Activated CD8-positive, alpha-beta memory T cell treated with anti-CD3 and anti-CD28 coated beads, Interleukin-2, amount 50 U/mL, for 48 hours (primary cell): ENCODE measurements at places on chromosomes 2 and 18.

DNA sequence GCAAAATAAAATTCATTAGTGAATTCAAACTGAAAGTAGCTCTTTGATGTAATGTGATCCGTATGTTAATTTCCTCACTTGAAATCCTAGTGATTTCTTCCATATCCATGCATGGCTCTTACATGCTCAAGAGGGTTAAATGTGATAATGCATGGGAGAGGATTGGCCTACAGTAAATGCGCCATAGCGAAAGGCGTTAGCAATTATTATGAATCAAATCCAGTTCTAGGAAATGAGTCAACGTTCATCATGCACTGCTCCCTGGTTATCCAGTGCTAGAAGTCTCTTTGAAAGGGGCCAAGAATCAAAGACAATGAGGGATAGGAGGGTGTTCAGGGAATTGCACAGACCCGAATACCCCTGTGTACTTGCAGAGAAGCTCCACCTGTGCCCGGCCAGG, 101.4 kb upstream of the RASGRP3 start:
- no peak for DNase-seq

DNA sequence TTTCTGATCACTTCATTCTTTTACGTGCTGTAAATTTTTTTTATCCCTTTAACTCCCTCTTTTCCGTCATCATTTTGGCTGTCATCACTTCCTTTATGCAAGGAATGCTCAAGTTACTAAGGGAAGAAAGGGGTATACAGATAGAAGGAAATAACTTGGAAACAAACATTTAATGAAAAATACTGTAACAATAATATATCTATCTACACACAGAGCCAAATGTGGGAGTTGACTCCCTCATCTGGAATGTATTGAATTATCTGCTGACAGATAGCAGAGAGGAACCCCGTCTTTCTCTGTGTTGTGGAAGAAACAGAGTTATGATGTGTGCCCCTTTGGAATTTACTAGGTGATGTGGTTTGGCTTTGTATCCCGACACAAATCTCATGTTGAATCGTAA, 182.5 kb upstream of the NXPH2 start:
- no peak for DNase-seq

DNA sequence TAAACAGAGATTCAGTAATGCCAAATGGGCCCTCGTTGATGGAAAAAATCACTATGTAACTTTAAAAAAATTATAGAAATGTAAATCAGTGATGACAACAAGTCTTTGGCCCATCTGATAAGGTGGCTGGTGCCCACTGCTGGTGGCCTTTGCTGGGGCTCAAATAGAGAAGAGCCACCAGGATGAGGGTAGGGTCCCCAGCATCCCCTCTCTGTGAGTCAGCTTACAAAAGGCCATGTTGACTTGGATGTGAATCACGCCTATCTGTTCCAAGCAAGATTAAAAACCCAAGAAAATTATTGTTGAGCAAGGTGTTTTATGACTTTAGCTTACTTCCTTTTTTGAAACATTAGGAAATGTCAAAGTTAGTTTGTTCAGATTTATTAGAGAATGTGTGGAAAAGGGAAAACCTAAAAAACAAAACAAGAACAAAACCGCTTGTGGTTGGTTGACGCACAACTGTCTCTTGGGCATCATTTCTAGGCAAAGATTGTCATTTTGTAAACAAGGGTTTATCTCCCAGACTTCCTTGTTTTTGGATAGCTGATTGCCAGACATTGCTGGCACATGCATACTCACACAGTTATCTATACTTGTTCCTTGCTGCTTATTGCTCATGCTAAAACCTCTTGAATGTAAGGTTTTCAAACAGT, 53.7 kb upstream of the ZNF396 start:
- no peak for DNase-seq

DNA sequence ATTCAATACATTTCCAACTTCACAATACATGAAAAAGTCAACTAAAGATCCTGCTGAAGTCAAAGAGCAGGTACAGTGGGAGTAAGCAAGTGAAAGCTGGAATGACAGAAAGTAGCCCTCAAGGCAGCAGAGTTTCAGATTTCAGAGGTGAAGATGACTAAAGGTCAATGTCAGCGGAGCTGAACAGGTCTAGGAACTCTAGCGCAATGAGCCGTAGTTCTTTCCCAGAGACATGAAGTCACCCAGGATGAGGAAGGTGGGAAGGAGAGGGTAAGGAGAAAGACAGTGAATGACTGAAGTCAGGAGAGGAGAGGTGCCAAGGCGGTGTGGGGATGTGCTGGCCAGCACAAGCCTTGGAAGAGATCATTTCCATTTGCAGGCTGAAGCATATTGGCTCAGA, 28.1 kb downstream of the PTPN2 start:
- DNase-seq, result no peak

DNA sequence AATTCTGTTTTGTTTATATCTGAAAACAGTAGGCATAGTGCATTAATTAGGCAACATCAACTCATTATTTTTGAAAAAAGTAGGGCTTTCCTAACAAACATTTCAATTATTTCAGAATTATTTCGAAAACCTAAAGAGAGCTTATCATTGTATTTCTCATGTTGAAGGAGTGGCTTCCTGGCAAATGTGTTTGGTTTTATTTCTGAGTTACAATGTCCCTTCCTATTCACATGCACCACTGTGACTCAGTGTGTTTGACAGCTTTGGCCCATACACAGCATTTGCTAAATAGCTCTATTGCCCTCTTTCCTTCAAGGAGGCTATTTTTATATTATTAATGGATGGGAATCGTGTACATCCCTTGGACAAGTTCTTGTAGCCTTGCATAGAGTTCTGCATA, 205.9 kb downstream of the PTGR3 start:
- no peak for DNase-seq

DNA sequence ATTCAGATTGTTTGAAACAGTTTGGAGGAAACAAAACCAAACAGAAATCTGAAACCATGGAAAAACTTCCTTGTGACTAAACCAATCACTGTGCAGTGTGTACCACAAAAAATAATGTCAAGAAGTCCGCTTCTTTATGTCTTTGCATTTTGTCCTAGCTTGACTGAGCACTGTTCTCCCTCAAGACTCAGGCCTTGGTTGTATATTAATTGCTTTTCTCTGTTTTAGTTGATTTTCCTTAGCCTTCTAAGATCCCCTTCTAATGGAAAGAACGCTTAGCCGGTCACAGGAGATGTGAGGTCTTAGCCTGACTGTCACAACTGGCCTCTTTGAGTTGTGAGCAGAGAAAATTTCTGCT, 56.6 kb downstream of the LCLAT1 start:
- no peak for DNase-seq

GRCh38 chr2:29184531-29184930, 69.3 kb downstream of the CLIP4 start:
- DNase-seq, result no peak

GRCh38 chr2:21599417-21599816, 475.6 kb downstream of the TDRD15 start:
- no peak for DNase-seq

- DNase-seq, result no peak
These were observed 56.0 kb downstream of the ABCA12 start for GRCh38 chr2:215082446-215082845.

GRCh38 chr18:48347756-48348326, 61.3 kb downstream of the ZBTB7C start:
- DNase-seq, result no peak

- DNase-seq, result no peak
These were observed 157.1 kb downstream of the BCL2 start for GRCh38 chr18:63162271-63163014.

- peak; percentile 29 for DNase-seq
These were observed 202.9 kb upstream of the HDAC4 start for GRCh38 chr2:239603411-239604356.

DNA sequence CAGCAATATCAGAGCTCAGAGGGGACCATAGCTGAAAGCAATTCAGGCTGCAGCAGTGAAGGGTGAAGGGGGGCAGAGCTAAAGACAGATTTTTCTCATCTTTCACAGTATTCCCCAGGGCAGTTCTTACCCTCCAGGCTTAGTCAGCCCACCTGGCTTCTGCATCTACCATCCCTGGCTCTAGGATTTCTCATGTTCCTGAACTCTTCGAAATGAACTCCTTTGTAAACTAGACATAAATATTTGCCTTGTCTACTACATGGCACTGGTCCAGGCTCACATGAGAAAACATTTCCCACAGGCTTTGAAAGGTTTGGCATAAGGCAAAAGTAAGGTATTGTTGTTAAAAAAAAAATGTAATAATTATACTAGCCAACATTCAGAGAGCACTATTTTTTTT, 23.6 kb upstream of the NEB start:
- DNase-seq, result no peak

DNA sequence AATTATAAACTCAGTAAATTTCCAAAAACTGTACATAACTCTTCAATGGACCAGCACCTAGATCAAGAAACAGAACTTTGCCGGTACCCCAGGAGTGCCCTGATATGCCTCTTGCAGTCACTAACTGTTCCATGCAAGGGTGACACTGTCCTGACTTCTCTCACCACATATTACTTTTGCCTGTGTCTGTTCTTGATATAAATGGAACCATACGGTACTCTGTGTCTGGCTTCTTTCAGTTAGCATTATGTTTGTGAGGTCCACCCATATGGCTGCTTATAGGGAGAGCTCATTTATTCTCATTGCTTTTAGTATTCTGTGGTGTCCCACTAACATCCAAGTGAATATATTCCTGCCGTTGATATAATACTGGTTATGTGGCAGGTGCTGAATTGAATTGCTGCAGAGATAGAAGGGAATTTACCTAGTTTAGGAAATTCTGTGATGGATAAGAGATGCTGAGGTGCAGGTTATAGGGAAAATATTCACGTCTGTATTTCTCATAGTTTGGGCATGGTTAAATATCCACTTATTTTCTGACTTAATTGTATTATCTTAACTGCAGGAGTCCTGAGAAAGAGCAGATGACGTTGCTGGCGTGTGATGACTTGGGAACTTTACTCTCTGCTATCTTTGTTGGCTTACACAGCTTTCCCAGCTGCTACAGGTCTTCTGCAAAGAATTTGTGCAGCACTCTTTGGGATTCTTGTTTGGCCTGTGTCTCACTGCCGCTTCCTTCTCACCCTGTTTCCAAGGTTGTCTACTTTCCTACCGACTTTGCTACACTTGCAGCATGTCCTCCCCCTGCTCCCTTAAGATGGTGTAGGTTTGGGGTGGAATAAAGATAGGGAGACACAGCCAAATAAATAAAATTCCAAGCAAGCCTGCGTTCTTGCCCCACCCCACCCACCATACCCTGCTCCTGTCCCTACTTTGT, 107.9 kb downstream of the MAP4K4 start:
- DNase-seq, result no peak
